ENCODE measurements at places on chromosomes 2 and 18. TPM values are rescaled to one million over a fixed set of nuclear protein-coding genes. Genes with fewer than 3 reads are reported as not detected.

The SLC30A3 gene
- total RNA-seq = not detected

The ANKRD30B gene
- total RNA-seq = not detected

The COLEC12 gene
- total RNA-seq = 16.8 TPM

The CNDP1 gene
- not detected for total RNA-seq

The HAAO gene
- total RNA-seq = 0.70 TPM

The SLC1A4 gene
- total RNA-seq = 15.0 TPM

The TACR1 gene
- total RNA-seq = under 0.01 TPM

The AFF3 gene
- 0.58 TPM for total RNA-seq

The UGT1A3 gene
- not detected for total RNA-seq

The AKAIN1 gene
- total RNA-seq = not detected

The CREG2 gene
- not detected for total RNA-seq

The TUBA4B gene
- not detected for total RNA-seq

The CPLX4 gene
- total RNA-seq = not detected

The NAT8 gene
- not detected for total RNA-seq

The ZNF385B gene
- not detected for total RNA-seq

The CPO gene
- not detected for total RNA-seq

The DRC1 gene
- total RNA-seq = not detected

The ACTG2 gene
- total RNA-seq = 5.0 TPM

The CCDC88A gene
- 16.2 TPM for total RNA-seq

The ACVR1C gene
- not detected for total RNA-seq

The MAP2 gene
- total RNA-seq = 14.4 TPM

The CHN1 gene
- total RNA-seq = 46.6 TPM

The BUB1 gene
- 1.6 TPM for total RNA-seq

The SIGLEC15 gene
- total RNA-seq = not detected

The MOCOS gene
- 3.2 TPM for total RNA-seq

The GKN1 gene
- total RNA-seq = not detected

The CD8B2 gene
- total RNA-seq = not detected

The MC4R gene
- not detected for total RNA-seq

The CLK1 gene
- total RNA-seq = 38.5 TPM

The LIPG gene
- total RNA-seq = 5.6 TPM

The KLHL41 gene
- 0.12 TPM for total RNA-seq

The ALK gene
- total RNA-seq = not detected

The PFN4 gene
- total RNA-seq = 0.68 TPM

The RSAD2 gene
- not detected for total RNA-seq

The DNAJC5G gene
- not detected for total RNA-seq

The SAG gene
- not detected for total RNA-seq

The TXNDC2 gene
- total RNA-seq = 0.12 TPM

The LANCL1 gene
- 18.4 TPM for total RNA-seq

The COL5A2 gene
- total RNA-seq = 906 TPM

The ADAM23 gene
- total RNA-seq = 1.5 TPM

The DSG4 gene
- total RNA-seq = not detected

The FBLN7 gene
- 3.7 TPM for total RNA-seq

The CCDC121 gene
- total RNA-seq = 2.6 TPM

The GLI2 gene
- total RNA-seq = 13.5 TPM

The FEV gene
- not detected for total RNA-seq

All from pericardium fibroblast (primary cell).